ENCODE measurements at places on chromosomes 7 and 10.

- peaks cover 17% of the 10 kb centered on the region for H3K27me3 ChIP-seq
- H3K27ac ChIP-seq, result no peak overlapping the region
- no peak overlapping the region for H3K4me3 ChIP-seq
These were observed 52.1 kb downstream of the STRA8 start for GRCh38 chr7:135285547-135286233.

DNA sequence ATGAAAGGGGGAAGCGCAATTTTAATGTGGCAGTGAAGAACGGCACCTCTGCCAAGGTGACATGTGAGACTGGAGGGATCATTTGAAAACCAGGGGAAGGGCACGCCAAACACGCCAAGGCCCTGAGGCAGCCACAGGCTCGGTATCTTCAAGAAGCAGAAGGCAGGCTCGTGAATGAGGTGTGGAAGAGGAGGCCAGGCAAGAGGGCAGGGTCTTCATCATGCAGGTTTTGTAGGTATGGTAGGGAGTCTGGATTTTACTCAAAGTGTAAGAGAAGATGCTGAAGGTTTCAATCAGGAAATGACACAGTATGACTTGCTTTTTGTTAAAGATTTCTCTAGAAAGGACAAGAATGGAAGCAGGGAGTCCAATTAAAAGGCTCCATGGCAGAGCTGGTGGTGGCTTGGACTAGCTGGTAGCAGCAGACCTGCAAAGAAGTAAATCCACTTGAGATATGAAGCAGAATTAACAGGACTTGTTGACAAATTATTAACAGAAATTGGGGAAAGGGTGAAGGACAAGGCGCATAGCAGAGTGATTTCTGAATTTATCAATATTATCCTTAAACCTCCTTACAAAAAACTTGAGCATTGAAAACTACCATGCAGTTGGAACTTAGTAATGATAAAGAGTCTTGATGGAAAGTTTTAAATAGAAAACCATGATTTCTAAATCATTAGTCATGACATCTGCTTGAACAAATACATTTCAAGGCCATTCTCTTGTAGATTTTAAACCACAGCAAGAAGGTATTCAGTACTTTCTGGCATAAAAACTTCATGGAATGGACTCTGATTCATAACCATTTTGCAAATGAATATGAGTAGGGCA lies 70.4 kb downstream of the COA1 start:
- peaks cover 6% of the 10 kb centered on the region for H3K36me3 ChIP-seq
- peaks cover 49% of the 10 kb centered on the region for H3K4me1 ChIP-seq
- peak overlapping the region; percentile 70 for H3K27ac ChIP-seq
- no peaks in the 10 kb centered on the region for H3K27me3 ChIP-seq

- H3K36me3 ChIP-seq, result no peaks in the 10 kb centered on the region
- no peak overlapping the region for H3K27ac ChIP-seq
- H3K4me3 ChIP-seq, result no peak overlapping the region
- no peak for DNase-seq
- H3K4me1 ChIP-seq, result no peaks in the 10 kb centered on the region
These were observed 44.4 kb downstream of the TEX36 start for GRCh38 chr10:125638555-125638954.

DNA sequence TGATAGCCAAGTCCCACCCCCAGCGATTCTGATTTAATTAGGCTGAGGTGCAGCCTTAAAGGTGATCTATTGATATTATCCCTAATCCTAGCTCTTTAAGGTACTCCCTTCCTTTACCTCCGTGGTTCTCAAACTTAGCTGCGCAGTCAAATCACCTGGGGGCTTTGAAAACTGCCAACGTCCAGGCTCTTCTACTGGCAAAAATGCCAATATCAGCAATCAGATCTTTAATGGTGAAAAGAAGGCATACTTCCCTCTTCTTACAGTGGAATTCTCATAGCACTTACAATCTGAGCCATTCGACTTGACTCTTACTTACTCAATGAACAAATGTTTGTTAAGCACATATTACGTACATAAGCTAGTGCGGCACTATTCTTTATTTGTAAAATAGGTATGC lies 704 bp upstream of the SLC35B4 start:
- no peak for DNase-seq
- H3K4me1 ChIP-seq, result peaks cover 11% of the 10 kb centered on the region
- peaks cover 6% of the 10 kb centered on the region for H3K36me3 ChIP-seq
- peaks cover 10% of the 10 kb centered on the region for H3K27me3 ChIP-seq

- H3K4me1 ChIP-seq, result peaks cover 88% of the 10 kb centered on the region
- DNase-seq, result no peak
These were observed 276.2 kb upstream of the KLF14 start for GRCh38 chr7:131010029-131010716.

All from effector memory CD8-positive, alpha-beta T cell (primary cell).